Right ventricle myocardium inferior (tissue), 1 donor: ENCODE measurements at places on chromosomes 6 and 20. TPM values are rescaled to one million over a fixed set of nuclear protein-coding genes. Genes with fewer than 3 reads are reported as not detected.

TNFRSF21 gene
- 15.3 TPM for total RNA-seq

- DNase-seq: no peak
These were observed 81.0 kb upstream of the SNX9 start for GRCh38 chr6:157741948-157742556.

DNA sequence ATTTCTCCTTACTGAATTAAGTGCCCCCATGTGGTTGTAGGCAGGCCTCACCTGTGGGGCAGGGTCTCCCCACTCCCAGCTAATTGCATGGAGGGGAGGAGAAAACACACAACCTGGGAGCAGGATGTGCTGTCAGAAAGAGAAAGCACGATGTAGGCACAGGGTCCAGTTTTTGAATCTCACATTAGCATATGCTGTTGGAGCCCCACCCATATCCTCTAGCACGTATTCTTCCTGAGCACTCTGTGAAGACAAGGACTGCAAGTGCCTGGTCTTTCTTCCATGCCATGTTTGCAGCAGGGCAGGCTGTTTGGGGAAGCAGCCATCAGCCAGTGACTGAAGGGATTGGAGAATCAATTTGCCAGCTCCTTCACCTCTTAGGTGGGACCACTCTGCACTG lies 108.2 kb downstream of the CFAP61 start:
- DNase-seq: no peak

SALL4 gene
- total RNA-seq: 0.19 TPM

GRCh38 chr20:53884859-53885541 lies 185.4 kb downstream of the BCAS1 start:
- DNase-seq: no peak

DNA sequence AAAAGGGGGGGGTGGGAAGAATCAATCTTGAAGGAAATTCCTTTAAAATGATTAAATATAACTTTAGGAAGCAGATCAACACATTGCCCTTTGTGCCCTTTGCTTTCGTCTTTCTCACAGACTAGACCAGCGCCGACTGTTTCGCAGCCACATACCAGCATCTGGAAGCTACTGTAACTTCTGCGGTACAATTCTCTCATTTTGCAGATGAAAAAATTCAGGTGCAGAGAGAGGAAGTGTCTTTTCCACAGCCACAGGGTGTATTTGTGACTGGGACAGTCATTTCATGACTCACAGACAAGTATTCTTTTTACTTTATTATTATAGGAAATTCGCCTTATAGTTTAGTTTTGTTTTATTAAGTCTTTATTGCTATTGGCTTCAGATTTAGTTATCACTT lies 84.2 kb downstream of the UST start:
- DNase-seq: no peak

GRCh38 chr6:75581231-75581630 lies 20.4 kb upstream of the SENP6 start:
- DNase-seq: no peak

ZKSCAN4 gene
- total RNA-seq: 2.5 TPM

- DNase-seq: no peak
These were observed 64.2 kb upstream of the BHLHE23 start for GRCh38 chr20:63070771-63071540.

GRCh38 chr6:52611833-52612232 lies 35.0 kb upstream of the TRAM2 start:
- no peak for DNase-seq

DNA sequence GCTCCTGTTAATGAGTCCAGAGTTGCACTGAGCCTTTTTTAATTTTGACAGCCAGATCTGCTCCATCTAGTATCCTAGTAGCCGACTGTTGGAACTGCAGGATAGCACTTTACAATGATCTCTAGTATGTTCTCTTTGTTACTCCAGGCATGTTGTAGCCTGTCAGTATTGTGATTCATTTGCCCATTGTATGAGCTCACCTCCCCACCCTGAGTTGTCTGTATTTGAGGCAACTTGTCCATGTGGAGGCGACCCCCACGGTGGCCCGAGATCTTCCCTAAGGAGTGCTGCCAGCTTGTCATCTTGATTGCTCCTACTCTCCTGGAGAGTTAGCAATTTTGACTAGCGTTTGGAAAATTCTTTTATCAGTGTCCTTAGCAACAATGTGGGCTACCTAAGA lies 67.2 kb downstream of the DHX35 start:
- DNase-seq: no peak

TREML2 gene
- 0.11 TPM for total RNA-seq

DNA sequence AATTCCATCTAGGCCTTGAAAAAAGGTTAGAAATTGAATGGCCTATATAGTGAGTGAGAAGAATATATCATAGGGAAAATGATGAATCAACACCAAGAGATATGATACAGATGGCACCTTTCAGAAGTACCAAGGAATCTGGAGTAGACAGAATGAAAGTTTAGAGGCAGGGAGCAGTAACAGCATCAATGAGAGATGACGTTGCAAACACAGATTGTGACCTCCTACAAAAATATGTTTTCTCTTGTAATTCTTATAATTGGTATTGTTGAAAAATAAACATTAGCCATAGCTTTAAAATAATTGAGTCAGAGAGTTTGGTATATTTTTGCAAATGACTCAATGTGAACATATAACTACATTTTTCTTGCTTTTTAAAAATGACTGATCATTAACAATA lies 1223.1 kb upstream of the GJE1 start:
- DNase-seq: no peak

GRCh38 chr20:50226093-50226974 lies 35.7 kb downstream of the CEBPB start:
- peak; percentile 72 for DNase-seq

SIRPD gene
- total RNA-seq: not detected

- DNase-seq: no peak
These were observed 473.8 kb upstream of the HSF2 start for GRCh38 chr6:121925534-121926255.

RBM39 gene
- total RNA-seq: 133 TPM

GRCh38 chr20:7772371-7772770 lies 167.9 kb downstream of the HAO1 start:
- DNase-seq: no peak

LRRC73 gene
- total RNA-seq: 1.6 TPM
